Vagina (tissue), 2 donors: ENCODE measurements at places on chromosomes 12 and 14.

GRCh38 chr14:33696165-33696564, 254.7 kb downstream of the EGLN3 start:
- H3K4me3 ChIP-seq: no peak overlapping the region
- H3K27me3 ChIP-seq: no peaks in the 10 kb centered on the region
- no peak for DNase-seq
- H3K36me3 ChIP-seq: no peaks in the 10 kb centered on the region
- H3K27ac ChIP-seq: no peak overlapping the region

DNA sequence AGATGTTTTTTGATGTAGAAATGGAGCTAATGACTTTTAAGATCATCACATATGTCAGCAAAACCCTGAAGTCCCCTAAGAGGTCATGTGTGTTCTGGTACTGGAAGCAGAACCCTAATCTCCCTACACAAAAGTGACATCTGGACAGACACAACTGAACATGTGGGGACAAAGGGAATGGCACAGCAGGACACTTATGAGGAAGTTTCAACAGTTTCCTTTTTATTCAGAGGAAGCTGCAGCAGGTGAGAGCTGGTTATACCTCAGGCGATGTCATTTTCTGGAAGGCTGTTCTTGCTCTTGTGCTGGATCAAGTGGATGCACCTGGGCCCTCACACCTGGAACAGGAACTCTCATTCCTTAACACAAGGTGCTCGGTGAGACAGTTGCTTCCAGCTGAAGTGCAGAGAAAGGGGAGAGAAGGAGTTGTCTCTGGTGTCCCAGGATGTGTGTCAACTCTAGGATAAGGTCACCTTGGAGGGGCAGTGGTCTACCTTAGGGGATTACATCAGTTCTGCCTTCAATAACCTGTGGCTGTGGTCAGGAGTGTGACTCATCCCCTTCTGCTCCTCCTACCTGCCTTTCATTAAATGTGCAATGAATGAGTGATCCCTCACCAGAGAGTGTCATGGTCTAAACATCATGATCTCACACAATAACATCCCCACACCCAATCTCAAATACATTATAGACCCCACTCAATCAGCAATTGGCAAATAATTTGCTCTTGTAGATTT, 463.4 kb downstream of the TMEM121 start:
- no peak overlapping the region for H3K27ac ChIP-seq
- H3K27me3 ChIP-seq: no peaks in the 10 kb centered on the region
- H3K4me1 ChIP-seq: no peaks in the 10 kb centered on the region
- no peak for DNase-seq
- no peaks in the 10 kb centered on the region for H3K36me3 ChIP-seq

DNA sequence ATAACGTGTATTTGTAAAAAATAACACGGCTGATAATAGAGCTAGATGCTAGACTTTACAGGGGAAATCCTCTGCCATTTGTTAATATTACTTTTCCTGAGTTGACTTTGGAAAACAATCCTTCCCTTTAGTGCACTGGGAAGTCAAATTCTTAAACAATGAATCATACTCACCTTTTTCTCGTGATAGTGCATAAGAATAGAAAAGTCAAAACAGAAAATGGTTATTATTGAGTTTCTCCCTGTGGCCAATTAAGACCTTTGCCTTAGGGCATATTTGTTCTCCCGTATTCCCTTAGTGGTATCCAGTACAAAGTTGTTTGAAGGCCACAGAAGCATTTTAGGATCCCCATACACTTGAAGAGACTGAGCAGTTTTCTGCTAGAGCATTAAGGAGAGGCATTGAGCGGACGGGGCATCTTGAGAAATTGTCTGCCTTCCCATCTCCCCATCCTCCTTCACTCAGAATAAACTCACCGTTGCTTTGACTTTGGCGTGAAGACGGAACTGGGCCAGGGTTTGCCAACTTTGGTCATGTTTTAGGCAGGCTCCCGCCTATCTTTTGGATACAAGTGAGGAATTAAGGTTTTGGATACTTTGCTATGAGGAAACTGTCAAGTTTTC, 171.3 kb downstream of the TMTC2 start:
- H3K27ac ChIP-seq: no peak overlapping the region
- no peaks in the 10 kb centered on the region for H3K27me3 ChIP-seq
- H3K4me3 ChIP-seq: no peak overlapping the region
- no peaks in the 10 kb centered on the region for H3K36me3 ChIP-seq
- DNase-seq: no peak
- H3K4me1 ChIP-seq: peaks cover 2% of the 10 kb centered on the region

DNA sequence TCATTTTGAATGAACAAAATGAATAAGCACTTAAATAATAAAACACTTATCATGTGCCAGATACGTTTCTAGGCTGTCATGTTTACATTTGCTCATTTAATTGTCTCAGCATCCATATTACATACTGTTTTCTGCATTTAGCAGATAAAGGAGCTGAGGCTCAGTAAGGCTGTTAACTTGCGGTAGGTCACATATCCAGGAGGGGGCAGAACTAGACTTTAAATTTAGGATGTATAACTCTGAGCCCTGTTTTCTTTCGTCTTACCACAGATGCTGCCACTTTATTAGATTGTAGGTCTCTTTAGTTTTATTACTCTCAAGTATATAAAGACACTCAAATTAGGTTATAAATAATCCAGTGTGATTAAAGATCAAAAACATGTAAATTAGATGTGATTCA, 17.7 kb downstream of the IRAK4 start:
- DNase-seq: no peak
- no peak overlapping the region for H3K27ac ChIP-seq
- no peaks in the 10 kb centered on the region for H3K27me3 ChIP-seq
- H3K36me3 ChIP-seq: peaks cover 57% of the 10 kb centered on the region

- no peak for DNase-seq
- H3K4me3 ChIP-seq: no peak overlapping the region
- no peak overlapping the region for H3K27ac ChIP-seq
Observed at GRCh38 chr14:86540636-86541247, 1010.8 kb downstream of the FLRT2 start.

- H3K27ac ChIP-seq: no peak overlapping the region
- no peak overlapping the region for H3K4me3 ChIP-seq
- peaks cover 30% of the 10 kb centered on the region for H3K4me1 ChIP-seq
- H3K36me3 ChIP-seq: peaks cover 2% of the 10 kb centered on the region
- no peaks in the 10 kb centered on the region for H3K27me3 ChIP-seq
Observed at GRCh38 chr12:123713823-123714585, 1.9 kb downstream of the ATP6V0A2 start.

DNA sequence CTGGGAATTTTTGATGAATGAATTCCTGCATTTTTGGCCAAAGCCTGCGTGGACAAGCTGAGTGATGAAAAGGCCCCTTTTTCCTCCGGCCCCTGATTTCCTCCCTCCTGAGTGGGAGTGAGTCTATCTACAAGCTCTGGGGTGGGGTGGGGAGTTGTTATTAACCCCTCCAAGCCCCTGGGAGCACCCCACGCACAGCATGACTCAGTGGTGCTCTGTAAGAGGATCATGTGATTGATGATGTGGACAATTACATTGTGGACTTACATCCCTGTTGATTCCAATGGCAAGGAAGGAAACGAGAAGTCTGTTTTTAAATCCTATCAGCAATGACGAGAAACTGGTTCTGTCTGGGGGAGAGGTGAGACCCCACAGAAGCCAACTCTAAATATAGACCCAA, 5.1 kb upstream of the DLK1 start:
- no peak overlapping the region for H3K4me3 ChIP-seq
- DNase-seq: no peak
- H3K27ac ChIP-seq: no peak overlapping the region
- no peaks in the 10 kb centered on the region for H3K4me1 ChIP-seq
- no peaks in the 10 kb centered on the region for H3K36me3 ChIP-seq

GRCh38 chr14:92135269-92135668, 13.5 kb downstream of the CPSF2 start:
- no peaks in the 10 kb centered on the region for H3K4me1 ChIP-seq
- peaks cover 61% of the 10 kb centered on the region for H3K36me3 ChIP-seq
- no peak for DNase-seq

DNA sequence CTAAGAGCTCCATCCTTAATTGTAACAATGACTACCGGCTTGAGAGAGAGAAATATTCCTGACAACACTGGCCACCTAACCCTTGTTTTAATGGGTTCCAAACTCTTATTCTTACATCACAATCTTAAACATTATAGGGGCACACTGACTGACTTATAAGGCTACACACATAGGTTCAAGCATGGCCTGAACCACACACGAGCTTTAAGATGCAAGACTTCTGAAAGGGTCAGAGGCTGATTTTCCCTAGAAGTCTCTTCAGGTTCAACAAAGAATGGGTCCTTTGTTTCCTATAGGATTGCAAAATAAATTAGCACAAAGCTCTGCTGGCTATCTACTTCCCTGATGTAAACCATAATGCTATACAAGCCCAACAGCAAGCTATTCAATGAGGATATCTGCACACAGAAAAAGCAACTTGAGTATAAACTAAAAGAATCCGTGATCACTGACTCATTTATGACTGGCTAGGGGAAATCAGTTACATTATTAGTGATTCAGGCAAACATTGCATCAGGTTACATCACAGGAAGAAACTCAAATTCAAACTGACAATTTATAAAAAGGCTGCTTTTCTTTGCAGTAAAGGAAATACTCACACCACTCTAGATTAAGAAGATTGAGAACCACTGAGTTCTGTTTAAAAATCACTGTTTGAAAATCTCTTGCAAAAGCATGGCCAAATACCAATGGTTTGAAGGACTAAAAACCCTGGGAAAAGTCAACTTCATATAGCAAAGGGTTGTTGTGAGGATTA, 8.5 kb downstream of the BTG1 start:
- peaks cover 7% of the 10 kb centered on the region for H3K36me3 ChIP-seq
- H3K4me1 ChIP-seq: peaks cover 70% of the 10 kb centered on the region
- H3K27me3 ChIP-seq: no peaks in the 10 kb centered on the region
- no peak for DNase-seq
- peak overlapping the region; percentile 100 for H3K27ac ChIP-seq

DNA sequence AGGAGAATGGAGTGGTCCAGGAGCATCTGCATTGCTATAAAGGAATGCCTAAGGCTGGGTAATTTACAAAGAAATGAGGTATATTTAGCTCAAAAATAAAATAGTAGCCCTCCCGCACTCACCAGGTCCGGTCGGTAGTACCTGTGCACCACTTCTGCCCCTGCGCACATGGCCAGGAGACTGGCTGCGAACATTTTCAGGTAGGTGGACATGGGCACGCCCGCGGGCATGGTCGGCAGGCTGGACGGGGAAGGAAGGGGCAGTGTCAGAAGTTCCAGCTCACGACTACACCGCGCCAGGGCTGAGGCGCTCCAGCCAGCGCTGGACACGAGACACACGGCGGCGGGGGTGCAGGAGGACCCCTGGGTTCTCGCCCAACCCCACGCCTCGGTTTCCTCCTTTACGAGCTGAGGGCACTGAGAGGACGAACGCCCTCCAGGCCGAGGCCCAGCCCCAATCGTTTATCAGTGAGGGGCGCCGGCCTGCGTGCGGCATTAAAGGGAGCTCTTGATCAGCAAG, 9.1 kb upstream of the TDG start:
- H3K27me3 ChIP-seq: no peaks in the 10 kb centered on the region
- H3K4me3 ChIP-seq: peak overlapping the region; percentile 84
- H3K4me1 ChIP-seq: peaks cover 24% of the 10 kb centered on the region
- DNase-seq: no peak
- H3K36me3 ChIP-seq: no peaks in the 10 kb centered on the region

- H3K4me1 ChIP-seq: peaks cover 37% of the 10 kb centered on the region
- DNase-seq: no peak
- H3K27ac ChIP-seq: no peak overlapping the region
- no peaks in the 10 kb centered on the region for H3K36me3 ChIP-seq
- no peak overlapping the region for H3K4me3 ChIP-seq
Observed at GRCh38 chr12:6546016-6546415, 9.8 kb downstream of the IFFO1 start.

GRCh38 chr14:92549859-92550230, 36.3 kb downstream of the RIN3 start:
- no peaks in the 10 kb centered on the region for H3K36me3 ChIP-seq
- H3K27ac ChIP-seq: peak overlapping the region; percentile 15
- no peaks in the 10 kb centered on the region for H3K27me3 ChIP-seq
- no peak overlapping the region for H3K4me3 ChIP-seq

- no peak for DNase-seq
- no peak overlapping the region for H3K4me3 ChIP-seq
- no peaks in the 10 kb centered on the region for H3K36me3 ChIP-seq
- H3K27ac ChIP-seq: no peak overlapping the region
Observed at GRCh38 chr12:53290661-53291060, 4.7 kb upstream of the PFDN5 start.

GRCh38 chr12:25584596-25584995, 31.5 kb upstream of the LMNTD1 start:
- H3K27me3 ChIP-seq: no peaks in the 10 kb centered on the region
- no peak overlapping the region for H3K27ac ChIP-seq
- DNase-seq: no peak
- no peak overlapping the region for H3K4me3 ChIP-seq
- H3K36me3 ChIP-seq: no peaks in the 10 kb centered on the region
- H3K4me1 ChIP-seq: peaks cover 15% of the 10 kb centered on the region

DNA sequence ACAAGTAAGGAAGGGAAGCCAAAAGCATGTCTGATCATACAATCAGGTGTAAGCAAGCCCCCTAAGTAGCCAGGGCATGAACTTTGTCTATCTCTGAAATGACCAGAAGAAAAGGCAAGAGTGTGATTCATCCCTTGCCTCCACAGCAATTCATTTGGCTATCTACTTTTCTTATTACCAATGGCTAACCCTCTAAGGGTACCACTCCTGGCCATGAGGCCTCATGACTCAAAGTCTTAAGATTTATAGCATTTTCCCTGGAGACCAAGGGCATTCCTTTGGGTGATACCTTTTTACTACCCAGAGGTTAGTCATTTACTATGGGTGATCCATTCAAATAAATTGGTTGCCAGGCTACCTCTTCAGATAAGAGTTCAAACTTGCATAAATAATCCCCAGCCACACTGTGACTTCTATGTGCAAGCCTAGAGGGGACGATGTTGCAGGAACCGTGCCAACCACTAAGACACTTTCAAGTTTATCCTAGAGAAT, 1.5 kb upstream of the LGALS3 start:
- no peak overlapping the region for H3K4me3 ChIP-seq
- no peaks in the 10 kb centered on the region for H3K27me3 ChIP-seq
- no peaks in the 10 kb centered on the region for H3K36me3 ChIP-seq
- peak overlapping the region; percentile 99 for H3K27ac ChIP-seq

DNA sequence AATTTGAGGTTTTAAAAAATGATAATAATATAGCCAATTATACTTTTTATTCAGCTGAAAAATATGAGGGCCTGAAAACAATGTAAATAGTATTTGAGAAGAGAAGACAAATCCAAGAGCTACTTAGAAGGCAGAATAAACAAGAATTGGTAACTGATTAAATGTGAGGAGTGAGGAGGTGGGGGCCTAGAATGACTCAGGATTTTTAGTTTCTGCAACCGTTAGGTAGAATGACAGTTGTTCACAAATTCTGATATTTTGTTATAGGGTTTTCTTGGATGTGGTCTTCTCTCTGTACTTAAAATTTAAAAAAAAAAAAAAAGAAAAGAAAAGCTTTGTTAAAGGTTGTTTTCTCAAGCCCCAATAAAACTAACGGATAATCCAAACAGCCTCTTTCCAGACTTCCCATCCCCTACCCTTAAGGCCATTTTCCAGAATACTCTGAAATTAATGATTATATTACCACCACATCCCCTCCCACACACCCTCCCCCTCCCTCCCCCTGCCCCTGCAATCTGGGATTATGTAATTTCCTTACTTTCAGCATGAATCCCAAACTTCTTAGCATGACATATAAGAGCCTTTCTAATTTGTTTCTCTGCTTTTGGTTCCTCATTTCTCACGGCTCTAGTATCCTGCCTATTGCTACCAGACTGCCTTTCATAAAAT, 50.4 kb downstream of the LRP6 start:
- H3K4me3 ChIP-seq: no peak overlapping the region
- no peak for DNase-seq
- H3K36me3 ChIP-seq: no peaks in the 10 kb centered on the region
- H3K27me3 ChIP-seq: no peaks in the 10 kb centered on the region
- peak overlapping the region; percentile 25 for H3K27ac ChIP-seq
